H54 (cell line): ENCODE measurements at places on chromosomes 1 and 21.

- no peak for DNase-seq
Observed at GRCh38 chr1:222772996-222773379, 36.0 kb downstream of the FAM177B start.

DNA sequence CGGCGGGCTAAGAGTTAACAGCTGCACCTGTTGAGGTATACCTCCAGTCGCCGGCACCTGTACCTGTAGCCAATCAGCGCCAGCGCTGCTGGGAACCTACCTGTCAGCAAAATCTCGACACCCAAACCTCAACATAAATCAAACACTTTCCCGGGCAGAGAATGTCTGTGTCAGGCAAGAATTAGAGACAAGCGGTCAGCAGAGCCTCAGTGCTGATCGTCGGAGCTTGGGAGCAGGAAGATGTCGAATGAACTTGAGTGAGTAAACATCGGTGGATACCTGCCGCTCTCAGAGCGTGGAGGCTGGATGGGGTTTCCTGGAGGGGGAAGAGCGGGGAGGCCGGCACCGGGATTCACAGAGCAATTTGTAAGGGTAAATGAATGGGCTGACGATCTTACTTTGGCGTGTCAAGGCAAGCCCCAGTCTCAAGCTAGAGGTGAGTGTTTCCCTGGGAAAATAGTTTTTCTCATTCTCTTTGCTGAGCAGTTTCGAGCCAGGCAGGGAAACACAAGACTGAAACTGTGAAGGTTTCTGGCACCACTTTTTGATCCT, at the start of gene GRHL3:
Gene GRHL3, plus strand, starts transcription at position 46 of the 552 bp plus-strand sequence. Its CDS starts 195 bp downstream, at position 241.
- DNase-seq = no peak

DNA sequence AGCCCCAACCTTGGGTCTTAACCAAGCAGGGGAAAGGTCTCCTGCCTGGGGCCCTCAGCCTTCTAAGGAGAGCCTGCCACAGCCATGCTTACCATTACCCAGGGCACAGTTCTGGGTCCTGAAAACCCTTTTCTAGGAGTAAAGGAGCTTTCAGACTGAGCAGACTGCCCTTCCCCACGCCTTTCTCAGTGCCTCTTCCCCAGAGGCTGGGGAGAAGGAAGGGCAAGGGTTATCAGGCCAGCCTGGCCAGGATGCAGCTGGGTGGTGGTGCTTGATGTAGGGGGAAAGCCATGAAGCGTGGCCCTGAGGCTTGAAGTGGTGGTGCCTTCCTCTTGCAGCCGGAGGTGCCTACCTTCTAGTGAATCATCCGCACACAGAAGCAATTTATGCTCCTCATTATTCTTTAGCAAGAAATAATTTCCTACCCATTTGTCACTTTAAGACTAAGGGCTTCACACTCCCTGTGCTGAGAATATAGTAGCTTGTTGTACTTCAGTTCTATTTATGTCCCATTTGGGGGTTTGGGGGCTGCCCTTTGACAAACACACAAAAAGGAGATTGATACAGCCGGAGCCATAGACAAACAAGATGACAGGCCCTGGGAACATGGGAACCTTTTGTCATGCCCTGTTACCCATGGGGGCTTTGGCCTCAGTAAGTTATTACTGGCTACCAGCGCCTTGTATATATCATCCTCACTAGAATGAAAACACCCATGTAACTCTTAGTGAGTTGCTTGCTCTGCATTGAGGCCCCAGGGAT, 40.7 kb downstream of the MAN1C1 start:
- no peak for DNase-seq

GRCh38 chr1:1937061-1937460, 18.0 kb upstream of the TMEM52 start:
- DNase-seq = no peak

DNA sequence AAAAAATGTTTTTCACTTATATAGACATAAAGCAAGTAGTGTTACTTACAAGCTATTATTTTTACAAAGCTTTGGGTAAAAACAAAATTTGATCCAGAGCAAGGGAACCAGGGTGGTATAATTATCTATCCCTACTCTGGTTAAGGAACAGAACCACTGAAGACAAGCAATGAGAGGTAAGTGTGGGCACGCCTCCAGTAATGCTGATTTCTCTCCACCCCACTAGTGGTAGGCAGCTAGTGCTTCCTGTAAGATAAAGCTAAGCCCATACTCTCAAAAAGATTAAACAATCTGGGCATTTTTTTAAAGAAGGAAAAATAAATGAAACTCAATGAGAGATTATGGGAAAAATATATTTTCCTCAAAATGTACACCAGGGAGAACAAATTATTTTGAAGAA, 22.1 kb downstream of the TFB2M start:
- no peak for DNase-seq

- DNase-seq = no peak
Observed at GRCh38 chr1:220696863-220697231, 6.7 kb downstream of the C1orf115 start.

- no peak for DNase-seq
Observed at GRCh38 chr21:44059710-44060109, 47.5 kb upstream of the PWP2 start.

DNA sequence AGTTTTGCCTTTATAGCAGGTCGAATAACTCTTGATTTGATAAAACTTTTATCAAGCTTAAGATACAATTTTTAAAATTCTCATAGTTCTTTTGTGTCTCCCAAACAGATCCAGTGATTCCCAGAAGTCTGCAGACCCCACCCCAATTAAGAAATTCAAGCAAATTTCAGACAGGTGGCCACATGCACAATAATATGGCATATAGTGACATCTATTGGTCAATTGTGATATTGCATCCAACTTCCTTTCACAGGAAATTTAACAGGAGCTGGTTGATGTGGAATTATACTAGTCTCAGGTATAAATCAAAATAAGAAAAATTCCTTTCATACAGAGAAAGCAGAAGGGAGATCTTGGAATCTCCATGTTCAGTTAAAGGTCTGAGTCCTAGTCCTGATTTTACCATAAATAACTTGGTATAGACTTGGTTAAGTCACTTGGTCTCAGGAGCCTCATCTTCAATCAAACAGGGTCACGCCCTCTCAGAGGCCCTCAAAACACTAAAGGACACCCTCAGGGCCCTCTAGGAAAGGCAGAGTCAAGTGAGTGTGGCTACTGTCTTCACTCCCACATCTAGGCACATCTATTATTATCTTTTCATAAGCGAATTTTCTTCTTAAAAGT, 24.1 kb downstream of the PIGM start:
- DNase-seq = no peak

DNA sequence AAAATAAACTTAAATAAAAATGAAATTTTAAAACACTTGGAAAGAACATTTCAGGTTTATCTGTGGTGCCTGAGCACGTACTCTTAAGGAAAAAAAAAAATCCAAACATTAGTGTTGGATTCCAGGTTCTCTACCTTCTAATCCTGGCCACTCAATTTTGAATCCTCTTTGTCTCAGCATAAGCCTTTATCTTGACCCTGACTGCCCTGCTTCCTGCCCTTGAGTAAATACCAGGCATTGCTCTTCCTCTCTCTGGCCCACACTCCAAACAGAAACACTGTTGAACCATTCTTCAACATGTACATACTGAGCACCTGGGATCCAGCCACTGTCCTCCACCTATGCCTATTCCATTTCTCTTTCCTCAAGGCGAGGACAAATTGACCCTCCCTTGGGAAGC, 11.4 kb upstream of the VANGL1 start:
- no peak for DNase-seq

DNA sequence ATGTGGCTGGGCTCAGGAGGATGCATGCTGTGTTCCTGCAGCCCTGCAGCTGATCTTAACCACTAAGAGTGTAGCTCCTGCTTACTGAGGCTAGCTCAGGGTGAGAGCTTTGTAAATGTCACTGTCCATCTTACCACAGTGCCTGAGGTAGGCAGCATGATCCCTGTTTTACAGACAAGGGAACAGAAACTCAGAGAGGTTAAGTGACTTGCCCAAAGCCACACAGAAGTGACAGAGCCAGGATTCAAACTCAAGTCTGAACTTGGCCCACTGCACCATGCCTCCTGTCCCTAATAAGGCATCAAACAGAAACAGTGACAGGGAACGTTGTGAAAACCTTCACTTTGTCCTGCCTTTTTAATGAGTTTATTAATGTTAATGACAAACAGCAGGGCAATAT, 27.9 kb downstream of the PPFIA4 start:
- DNase-seq = no peak

GRCh38 chr1:65049941-65050713, 83.8 kb upstream of the JAK1 start:
- no peak for DNase-seq

- DNase-seq = no peak
Observed at GRCh38 chr1:86499987-86500593, 31.4 kb downstream of the CLCA1 start.

GRCh38 chr1:5725855-5726585, 266.2 kb downstream of the NPHP4 start:
- no peak for DNase-seq

DNA sequence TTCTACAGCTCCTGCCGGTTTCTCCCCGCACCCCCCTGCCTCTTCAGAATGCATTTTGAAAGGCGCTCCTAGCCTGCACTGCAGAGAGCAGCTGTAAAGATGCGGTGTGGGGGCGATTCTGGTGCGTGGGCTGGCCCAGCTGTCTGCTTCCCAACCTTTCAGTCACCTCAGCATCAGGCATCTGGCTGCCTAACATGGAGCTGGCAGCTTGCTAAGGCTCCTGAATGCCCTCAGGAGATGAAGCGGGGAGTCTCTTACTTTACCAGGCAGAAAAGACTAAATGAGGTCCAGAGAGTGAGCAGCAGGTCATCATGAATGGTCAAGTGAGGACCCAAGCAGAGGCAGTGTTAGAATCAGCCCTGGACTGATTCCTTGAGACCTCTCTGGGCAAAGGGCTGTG, 8.7 kb downstream of the IER5 start:
- no peak for DNase-seq

GRCh38 chr1:234237393-234237792, 135.9 kb upstream of the COA6 start:
- DNase-seq = no peak

DNA sequence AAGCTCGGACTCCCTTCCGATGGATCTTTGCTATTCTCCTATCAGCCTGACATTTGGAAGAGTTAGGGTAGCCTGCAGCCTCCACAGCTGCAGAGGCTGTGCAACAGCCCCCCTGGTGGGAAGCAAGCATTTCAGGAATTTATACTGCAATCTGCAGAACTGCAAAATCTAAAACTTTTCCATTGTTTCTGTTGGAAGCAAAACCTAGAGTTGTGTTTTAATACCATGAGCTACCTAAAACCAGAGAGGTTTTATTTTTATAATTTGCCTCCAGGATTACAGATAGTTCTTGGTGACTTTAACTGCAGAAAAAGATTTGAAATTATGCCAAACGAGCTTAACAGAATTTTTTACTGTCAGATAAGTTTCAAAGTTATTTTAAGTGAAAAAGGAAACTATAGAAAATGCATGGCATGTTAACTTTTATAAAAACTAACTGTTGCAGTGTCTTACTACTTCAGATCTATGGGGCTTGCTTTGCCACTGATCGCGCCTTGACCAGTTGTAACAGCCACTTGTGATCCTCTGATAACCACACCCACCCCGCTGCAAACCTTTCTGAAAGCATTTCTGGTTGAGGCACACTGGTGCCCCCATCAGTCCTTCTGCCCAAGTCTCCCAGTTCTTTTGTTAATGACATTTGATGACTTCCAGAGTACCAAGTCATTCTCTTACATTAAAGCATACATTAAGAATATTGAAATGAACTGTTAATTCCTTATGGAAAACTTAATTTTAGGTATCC, 64.8 kb downstream of the PRDM2 start:
- no peak for DNase-seq

GRCh38 chr1:205916541-205916940, 26.7 kb downstream of the SLC26A9 start:
- DNase-seq = no peak

GRCh38 chr1:204337036-204337429, 22.7 kb downstream of the PLEKHA6 start:
- DNase-seq = no peak

- no peak for DNase-seq
Observed at GRCh38 chr1:110602466-110602865, 3.7 kb downstream of the KCNA2 start.

DNA sequence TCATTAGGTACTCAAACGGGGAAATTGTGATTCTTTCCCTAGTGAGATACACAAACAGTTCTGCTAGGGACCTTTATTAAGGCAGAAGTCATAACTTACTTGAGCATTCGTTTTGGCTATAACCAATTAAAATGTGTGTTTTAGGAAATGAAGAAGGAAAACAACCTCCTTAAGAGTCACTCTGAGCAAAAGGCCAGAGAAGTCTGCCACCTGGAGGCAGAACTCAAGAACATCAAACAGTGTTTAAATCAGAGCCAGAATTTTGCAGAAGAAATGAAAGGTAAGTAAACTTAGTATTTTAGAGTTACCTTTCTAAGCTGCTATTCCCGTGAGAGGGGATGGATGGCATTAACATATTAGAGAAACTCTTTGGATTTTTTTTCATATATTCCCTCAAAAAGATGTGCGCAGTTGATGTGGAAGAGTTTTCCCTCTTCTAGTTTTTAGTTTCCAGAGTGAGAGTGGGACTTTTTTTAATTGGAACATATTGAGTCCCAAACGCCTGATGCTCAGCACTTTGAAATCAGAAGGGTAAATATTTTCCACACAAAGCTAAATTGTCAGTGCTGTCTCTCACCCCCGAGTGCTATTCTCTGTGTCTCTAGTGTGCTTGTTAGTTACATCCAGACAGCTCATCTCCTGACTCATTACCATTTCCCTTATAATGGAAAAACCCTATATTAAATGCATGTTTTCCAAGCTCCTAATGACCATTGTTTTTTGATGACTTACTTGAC, 34.9 kb downstream of the CENPF start:
- DNase-seq = no peak

DNA sequence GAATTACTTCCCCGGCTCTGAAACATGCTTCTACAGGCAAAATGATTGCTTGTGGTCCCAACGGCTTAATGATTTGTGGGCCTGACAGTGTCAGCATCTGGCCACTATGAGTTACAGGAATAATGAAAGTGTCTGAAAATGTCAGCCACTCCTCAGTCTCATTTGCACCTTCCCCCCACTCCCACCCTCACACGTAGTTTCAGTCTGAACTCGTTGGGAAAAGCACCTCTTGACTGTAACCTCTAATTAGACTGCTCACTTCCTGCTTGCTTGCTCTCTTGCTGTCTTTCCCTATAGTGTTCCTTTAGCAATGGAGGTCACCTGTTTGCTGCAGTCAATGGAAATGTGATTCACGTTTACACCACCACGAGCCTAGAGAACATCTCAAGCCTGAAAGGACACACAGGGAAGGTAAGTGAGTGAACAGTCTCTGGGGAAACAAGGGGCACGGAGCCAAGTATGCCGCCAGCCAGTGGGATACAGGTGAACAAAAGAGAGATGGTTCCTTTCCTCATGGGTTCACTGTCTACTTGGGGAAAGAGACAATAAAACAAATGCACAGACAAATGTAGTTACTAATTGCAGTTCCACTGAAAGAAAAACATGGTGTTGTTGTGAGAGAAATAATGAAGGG, 27.1 kb downstream of the CFAP57 start:
- DNase-seq = no peak

- DNase-seq = no peak
Observed at GRCh38 chr1:198007687-198008607, 90.8 kb downstream of the LHX9 start.

DNA sequence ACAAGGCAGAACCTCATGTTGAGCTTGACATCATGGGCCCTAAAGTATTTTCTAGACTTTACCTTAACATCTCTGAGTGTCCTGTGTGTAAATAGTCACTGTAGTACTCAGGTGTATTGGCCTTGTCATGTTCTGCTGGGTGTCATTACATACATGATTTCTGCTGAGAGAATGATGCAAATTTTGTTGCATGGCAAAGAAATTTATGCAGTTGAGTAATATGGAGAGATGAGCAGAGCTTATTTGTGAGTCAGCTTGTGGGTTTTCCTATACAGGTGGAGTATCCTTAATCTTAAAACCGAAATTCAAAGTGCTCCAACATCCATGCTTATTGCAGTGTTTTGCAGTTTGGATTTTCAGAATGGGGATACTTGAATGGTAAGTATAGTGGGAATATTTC, 36.6 kb downstream of the RGL1 start:
- no peak for DNase-seq
